Transverse colon (tissue), 4 donors: ENCODE measurements at places on chromosomes 4 and X. TPM values are rescaled to one million over a fixed set of nuclear protein-coding genes. Genes with fewer than 3 reads are reported as not detected.

Gene CDS1
- 31.8 TPM for total RNA-seq

GRCh38 chrX:22462959-22463358, 190.2 kb downstream of the CBLL2 start:
- no peak overlapping the region for H3K4me3 ChIP-seq
- no peaks in the 10 kb centered on the region for H3K27me3 ChIP-seq
- no peaks in the 10 kb centered on the region for H3K4me1 ChIP-seq
- H3K36me3 ChIP-seq: no peaks in the 10 kb centered on the region
- H3K27ac ChIP-seq: no peak overlapping the region
- DNase-seq: no peak

Gene RTL9
- not detected for total RNA-seq

DNA sequence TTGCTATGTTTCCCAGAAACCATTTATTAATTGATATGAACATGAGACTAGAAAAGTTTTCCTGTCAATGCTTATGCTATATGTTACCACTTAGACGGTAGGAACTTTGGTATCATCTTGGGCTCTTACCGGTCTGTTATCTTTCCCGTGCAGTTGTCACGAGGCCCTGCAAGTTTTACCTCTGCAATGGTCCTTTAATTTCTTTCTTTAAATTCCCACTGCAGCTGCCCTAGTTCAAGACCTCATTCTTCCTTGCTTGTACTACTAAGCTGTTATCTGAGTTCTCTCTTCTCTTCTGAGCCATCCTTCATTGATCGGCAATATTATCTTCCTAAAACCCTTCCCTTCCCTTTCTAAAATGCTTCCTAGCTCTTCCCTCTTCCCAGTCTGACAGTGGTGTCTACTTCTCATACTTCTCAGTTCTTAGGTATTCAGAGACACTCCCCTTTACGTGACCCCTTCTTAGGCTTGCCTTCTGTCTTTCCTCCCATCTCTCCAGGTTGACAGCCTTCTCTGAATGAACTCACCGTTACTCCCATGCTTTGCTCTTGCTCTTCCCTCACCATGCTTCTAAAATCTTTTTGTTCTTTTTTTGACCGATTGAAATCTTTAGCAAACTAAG, 27.5 kb downstream of the MAGEA1 start:
- no peaks in the 10 kb centered on the region for H3K4me1 ChIP-seq
- no peak overlapping the region for H3K27ac ChIP-seq
- no peaks in the 10 kb centered on the region for H3K27me3 ChIP-seq
- H3K36me3 ChIP-seq: no peaks in the 10 kb centered on the region

DNA sequence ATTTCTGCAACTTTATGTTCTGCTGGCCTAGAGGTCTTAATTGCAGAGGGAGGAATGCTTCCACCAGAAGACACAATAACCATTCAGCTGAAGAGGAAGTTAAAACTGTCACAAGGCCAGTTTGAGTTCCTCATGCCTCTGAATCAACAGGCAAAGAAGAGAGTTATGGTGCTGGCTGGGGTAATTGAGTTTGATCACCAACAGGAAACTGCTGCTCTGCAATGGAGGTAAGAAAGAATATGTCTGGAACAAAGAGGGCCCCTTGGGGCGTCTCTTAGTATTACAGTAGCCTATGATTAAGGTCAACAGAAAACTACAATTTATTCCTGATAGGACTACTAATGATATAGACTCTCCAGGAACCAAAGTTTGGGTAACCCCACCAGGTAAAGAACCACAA, 744.0 kb downstream of the FSTL5 start:
- no peaks in the 10 kb centered on the region for H3K27me3 ChIP-seq
- no peak overlapping the region for H3K27ac ChIP-seq

DNA sequence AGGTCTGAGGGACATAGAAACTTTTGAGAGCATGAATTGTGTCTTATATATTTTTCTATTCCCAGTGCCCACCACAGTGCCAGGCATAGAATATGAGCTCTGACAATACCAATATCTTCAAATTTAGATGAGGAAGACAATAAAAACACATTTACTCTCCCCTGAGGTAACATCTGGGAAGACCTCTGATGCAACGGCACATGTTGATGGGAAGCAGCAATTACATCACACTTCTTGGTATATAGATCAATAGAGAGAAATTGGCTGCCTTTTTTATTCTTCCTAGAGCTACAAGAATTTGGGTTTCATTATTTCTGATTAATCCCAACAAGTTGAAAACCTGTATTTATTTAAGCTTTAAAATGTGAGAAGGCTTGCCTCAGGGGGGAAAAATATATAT, 67.4 kb upstream of the SMAD1 start:
- no peaks in the 10 kb centered on the region for H3K27me3 ChIP-seq
- no peak for DNase-seq
- no peak overlapping the region for H3K27ac ChIP-seq
- H3K4me1 ChIP-seq: no peaks in the 10 kb centered on the region
- H3K36me3 ChIP-seq: no peaks in the 10 kb centered on the region

Gene SLC25A43
- total RNA-seq: 23.3 TPM

Gene MCTS1
- total RNA-seq: 21.8 TPM

Gene CT55
- not detected for total RNA-seq

Gene DKK2
- total RNA-seq: not detected

Gene WDR17
- total RNA-seq: 7.6 TPM

Gene USP26
- total RNA-seq: not detected

Gene SHOX
- total RNA-seq: 2.6 TPM

Gene TLR10
- total RNA-seq: not detected

GRCh38 chr4:41683326-41683725, 65.2 kb downstream of the PHOX2B start:
- H3K27me3 ChIP-seq: no peaks in the 10 kb centered on the region
- H3K4me3 ChIP-seq: no peak overlapping the region
- H3K27ac ChIP-seq: no peak overlapping the region
- DNase-seq: no peak

DNA sequence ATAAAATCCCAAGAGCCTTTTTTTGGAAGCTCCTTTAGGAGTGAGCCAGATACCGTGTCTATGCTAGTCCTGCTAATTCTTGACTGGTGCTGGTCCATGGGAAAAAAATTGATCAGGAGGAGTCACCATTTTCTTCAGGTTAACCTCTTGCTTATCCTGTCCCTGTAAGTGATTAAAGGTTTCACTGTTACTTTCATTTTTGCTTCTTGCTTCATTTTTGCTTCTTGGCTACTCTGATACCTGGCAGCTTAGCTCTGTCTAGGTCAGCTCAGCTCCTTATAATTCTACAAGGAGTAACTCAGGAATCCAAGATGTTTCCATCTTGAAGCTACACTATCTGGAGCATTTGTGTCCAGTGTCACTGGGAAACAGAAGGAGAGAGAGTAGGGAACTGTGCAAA, 45.7 kb downstream of the AFM start:
- no peaks in the 10 kb centered on the region for H3K4me1 ChIP-seq
- no peak for DNase-seq
- H3K36me3 ChIP-seq: no peaks in the 10 kb centered on the region
- no peak overlapping the region for H3K4me3 ChIP-seq
- H3K27me3 ChIP-seq: no peaks in the 10 kb centered on the region
